ENCODE measurements at places on chromosomes 5 and 9. TPM values are rescaled to one million over a fixed set of nuclear protein-coding genes. Genes with fewer than 3 reads are reported as not detected.

The ANKRD20A1 gene
- 0.89 TPM for total RNA-seq

The IQGAP2 gene
- 43.5 TPM for total RNA-seq

The AGXT2 gene
- total RNA-seq = not detected

The OR13C4 gene
- not detected for total RNA-seq

- DNase-seq = no peak
These were observed 49.7 kb downstream of the NKD2 start for GRCh38 chr5:1058083-1058945.

The PPP3R2 gene
- not detected for total RNA-seq

The CKMT2 gene
- 20.3 TPM for total RNA-seq

- DNase-seq = no peak
These were observed 914.4 kb upstream of the SEMA6A start for GRCh38 chr5:117488976-117489500.

- no peak for DNase-seq
These were observed 183.6 kb downstream of the PTTG1 start for GRCh38 chr5:160605266-160605665.

- no peak for DNase-seq
These were observed at the start of gene NMUR2 for GRCh38 chr5:152405145-152405544. TSS of gene NMUR2 (minus strand) at chr5:152405279. CDS start at chr5:152405113, 166 bp downstream.

The OR1Q1 gene
- total RNA-seq = not detected

DNA sequence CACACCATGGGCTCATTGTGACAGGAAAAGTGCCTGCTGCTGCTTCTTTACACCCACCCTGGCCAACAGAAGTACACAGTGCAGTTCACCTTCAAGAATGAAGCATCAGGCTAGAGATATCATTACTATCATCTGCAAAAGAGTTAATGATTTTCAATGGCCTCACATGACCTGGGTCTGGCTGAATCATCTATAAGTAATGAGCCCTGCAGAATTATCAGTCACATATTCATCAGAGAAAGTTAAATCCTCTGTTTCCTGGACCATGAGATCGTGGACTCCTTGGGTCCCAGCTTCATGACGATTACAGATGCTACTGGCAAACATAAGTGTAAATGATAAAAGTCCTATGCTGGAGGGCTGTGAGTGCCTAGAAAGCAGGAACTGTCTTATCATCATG, 8.3 kb downstream of the BAG1 start:
- DNase-seq = no peak

The OGN gene
- 281 TPM for total RNA-seq

The WASHC1 gene
- 7.4 TPM for total RNA-seq

GRCh38 chr9:84759300-84759750, 89.8 kb downstream of the NTRK2 start:
- no peak for DNase-seq

- no peak for DNase-seq
These were observed 68.3 kb downstream of the TARS1 start for GRCh38 chr5:33509036-33509435.
